ENCODE measurements at places on chromosomes 4 and X. TPM values are rescaled to one million over a fixed set of nuclear protein-coding genes. Genes with fewer than 3 reads are reported as not detected.

DNA sequence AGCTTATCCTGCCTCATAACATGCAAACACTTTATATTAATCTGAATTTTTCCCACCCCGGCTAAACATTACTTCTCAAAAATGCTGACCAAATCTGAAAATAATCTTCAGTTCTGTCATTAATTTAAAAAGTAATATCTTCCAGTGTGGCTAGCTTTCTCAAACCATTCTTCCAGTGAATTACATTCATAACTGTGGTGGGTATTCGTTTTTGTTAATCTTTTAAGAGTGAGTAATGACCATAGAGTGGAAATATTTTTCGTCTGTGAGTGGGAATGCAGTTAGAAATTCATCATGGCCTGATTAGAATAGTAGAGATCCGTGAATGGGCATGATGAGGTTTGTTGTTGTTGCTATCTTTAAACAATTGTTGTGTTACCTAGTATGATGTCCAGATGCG is 138.6 kb upstream of the SFRP2 start:
- H3K4me3 ChIP-seq = no peak overlapping the region
- no peak for DNase-seq
- peaks cover 18% of the 10 kb centered on the region for H3K27me3 ChIP-seq
- no peaks in the 10 kb centered on the region for H3K36me3 ChIP-seq
- H3K4me1 ChIP-seq = no peaks in the 10 kb centered on the region

DNA sequence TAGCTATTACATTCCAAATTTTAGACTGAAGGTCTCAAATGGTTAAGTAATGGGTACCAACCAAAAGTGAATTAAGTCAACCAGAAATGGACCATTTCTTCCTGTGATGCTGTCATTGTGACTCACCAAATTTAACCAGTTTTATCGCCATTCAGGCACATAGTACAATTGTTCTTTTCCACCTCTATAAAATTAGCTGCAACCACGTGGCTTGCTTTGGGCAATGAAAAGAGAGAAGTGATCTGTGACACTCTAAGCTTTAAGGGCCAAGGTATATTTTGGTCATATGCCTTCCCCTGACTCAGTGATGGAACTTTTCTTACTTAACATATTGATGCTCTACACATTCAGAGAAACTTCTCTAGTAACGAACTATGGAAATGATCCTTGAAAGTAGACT is 20.3 kb upstream of the PHF8 start:
- no peaks in the 10 kb centered on the region for H3K27me3 ChIP-seq
- no peaks in the 10 kb centered on the region for H3K4me1 ChIP-seq
- no peak for DNase-seq
- no peak overlapping the region for H3K27ac ChIP-seq
- no peaks in the 10 kb centered on the region for H3K36me3 ChIP-seq

DGKK gene
- total RNA-seq = not detected

- peaks cover 50% of the 10 kb centered on the region for H3K4me1 ChIP-seq
- H3K27ac ChIP-seq = no peak overlapping the region
- H3K36me3 ChIP-seq = peaks cover 3% of the 10 kb centered on the region
- H3K4me3 ChIP-seq = peak overlapping the region; percentile 24
- no peak for DNase-seq
- no peaks in the 10 kb centered on the region for H3K27me3 ChIP-seq
These were observed 82.4 kb downstream of the NR3C2 start for GRCh38 chr4:148359769-148360168.

UBQLN2 gene
- total RNA-seq = 33.0 TPM

DNA sequence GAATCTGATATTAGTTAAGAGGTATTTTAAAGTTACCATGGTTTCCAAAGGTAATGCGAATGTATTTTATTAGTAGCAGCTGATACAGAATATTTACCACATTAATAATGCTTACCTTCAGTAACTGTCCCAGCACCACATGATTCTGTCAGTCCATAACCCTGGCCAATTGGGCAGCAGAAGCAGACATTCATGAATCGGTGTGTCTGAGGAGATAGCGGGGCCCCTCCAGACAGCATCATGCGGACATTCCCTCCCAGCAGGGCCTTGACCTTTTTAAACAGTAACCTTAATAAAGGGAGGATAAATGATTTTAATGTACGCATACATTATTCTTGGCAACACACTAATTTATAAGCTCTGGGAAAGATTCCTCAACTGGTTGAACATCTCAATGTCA is 43.0 kb upstream of the KCNE5 start:
- no peak overlapping the region for H3K4me3 ChIP-seq
- DNase-seq = no peak
- H3K27me3 ChIP-seq = no peaks in the 10 kb centered on the region
- H3K36me3 ChIP-seq = peaks cover 36% of the 10 kb centered on the region

DNA sequence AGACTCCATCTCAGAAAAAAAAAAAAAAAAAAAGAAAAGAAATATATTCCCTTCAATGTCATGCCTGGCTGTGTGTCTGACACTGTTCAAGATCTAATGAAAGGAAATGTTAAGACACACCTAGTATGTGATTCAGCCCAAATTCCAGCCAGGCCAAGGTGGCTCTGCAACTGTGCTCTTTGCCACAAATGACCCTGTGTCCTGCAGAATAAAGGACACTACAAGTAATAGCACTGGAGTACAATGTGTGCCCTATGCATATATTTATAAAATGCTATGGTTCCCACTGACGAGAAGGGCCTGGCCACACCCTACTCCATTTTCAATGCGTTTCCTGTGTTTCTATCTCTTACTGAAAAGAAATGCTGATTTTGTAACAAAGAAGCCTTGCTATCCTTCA is 98.0 kb upstream of the SORBS2 start:
- H3K4me3 ChIP-seq = no peak overlapping the region
- no peak for DNase-seq
- no peaks in the 10 kb centered on the region for H3K36me3 ChIP-seq
- no peaks in the 10 kb centered on the region for H3K27me3 ChIP-seq
- no peak overlapping the region for H3K27ac ChIP-seq

GRCh38 chr4:87950936-87951511 is 24.5 kb upstream of the SPP1 start:
- no peaks in the 10 kb centered on the region for H3K4me1 ChIP-seq
- DNase-seq = no peak
- no peak overlapping the region for H3K27ac ChIP-seq
- peaks cover 2% of the 10 kb centered on the region for H3K27me3 ChIP-seq

DNA sequence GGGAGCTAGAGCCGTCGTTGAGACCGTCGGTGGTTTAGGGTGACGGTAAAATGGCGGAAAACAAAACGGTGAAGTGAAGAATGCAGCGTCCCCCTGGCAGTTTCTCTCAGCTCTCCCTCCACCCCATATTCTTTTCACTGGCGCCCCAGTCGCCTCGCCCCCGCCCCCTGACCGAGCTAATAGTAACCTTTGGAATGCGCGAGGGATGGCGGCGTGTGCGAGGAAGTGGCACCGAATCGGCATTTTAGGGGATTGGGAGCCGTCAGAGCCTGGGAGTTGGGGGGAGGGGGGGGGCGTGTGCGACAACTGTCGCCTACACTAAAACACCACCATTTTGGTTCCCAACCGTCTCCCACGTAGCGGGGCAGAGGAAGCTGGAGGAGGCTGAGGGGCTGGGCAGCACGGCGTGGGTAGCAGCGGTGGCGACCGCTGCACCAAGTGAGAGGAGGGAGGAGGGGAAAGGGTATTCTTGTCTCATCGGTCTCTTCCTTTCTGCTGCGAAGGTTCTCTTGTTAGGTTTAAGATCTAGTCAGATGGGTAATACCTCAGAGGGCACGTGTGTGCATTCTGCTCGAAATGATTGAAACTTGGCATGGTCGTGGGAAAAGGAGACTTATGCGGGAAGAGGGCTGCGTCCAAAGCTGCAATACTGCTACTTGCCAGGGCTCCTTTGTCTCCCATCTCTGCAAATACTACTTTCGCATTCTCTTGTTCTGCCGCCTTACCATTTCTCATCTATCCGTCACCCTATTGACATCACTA is 840 bp downstream of the ZNF711 start:
- peak overlapping the region; percentile 88 for H3K4me3 ChIP-seq
- H3K4me1 ChIP-seq = peaks cover 4% of the 10 kb centered on the region
- peaks cover 9% of the 10 kb centered on the region for H3K27me3 ChIP-seq
- peak overlapping the region; percentile 81 for H3K27ac ChIP-seq

GRCh38 chr4:76504613-76505465 is 69.8 kb downstream of the SHROOM3 start:
- DNase-seq = no peak
- no peaks in the 10 kb centered on the region for H3K4me1 ChIP-seq
- H3K27ac ChIP-seq = no peak overlapping the region
- H3K36me3 ChIP-seq = no peaks in the 10 kb centered on the region

DNA sequence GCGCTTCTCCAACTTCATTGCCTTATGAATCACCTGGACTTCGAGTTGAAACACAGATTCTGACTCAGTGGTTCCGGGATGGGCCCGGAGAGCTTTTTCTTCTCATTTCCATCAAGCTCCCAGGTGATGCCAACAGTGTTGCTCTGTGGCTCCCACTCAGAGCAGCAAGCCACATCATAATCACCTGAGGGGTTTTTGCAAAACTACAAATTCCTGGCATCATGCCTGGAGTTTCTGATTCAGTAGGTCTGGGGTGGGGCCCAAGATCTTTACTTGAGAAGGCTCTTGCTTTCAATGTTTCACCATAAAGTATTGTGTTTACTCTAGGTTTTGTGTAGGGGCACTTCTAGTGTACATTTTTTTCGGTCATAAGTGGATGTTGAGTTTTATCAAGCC is 7.0 kb downstream of the MTM1 start:
- H3K36me3 ChIP-seq = peaks cover 3% of the 10 kb centered on the region
- peaks cover 84% of the 10 kb centered on the region for H3K4me1 ChIP-seq
- H3K27me3 ChIP-seq = no peaks in the 10 kb centered on the region
- peak overlapping the region; percentile 71 for H3K4me3 ChIP-seq

- DNase-seq = no peak
- no peak overlapping the region for H3K4me3 ChIP-seq
- no peak overlapping the region for H3K27ac ChIP-seq
- no peaks in the 10 kb centered on the region for H3K4me1 ChIP-seq
- peaks cover 3% of the 10 kb centered on the region for H3K27me3 ChIP-seq
These were observed 163.7 kb downstream of the CORIN start for GRCh38 chr4:47674144-47674543.

SPANXA2 gene
- not detected for total RNA-seq

- H3K36me3 ChIP-seq = no peaks in the 10 kb centered on the region
- H3K27me3 ChIP-seq = no peaks in the 10 kb centered on the region
- no peak overlapping the region for H3K4me3 ChIP-seq
These were observed 74.6 kb upstream of the STOX2 start for GRCh38 chr4:183830438-183830985.

IBSP gene
- total RNA-seq = not detected

- H3K4me3 ChIP-seq = no peak overlapping the region
- no peak overlapping the region for H3K27ac ChIP-seq
- DNase-seq = peak; percentile 29
These were observed 43.0 kb downstream of the ENPEP start for GRCh38 chr4:110518889-110519490.

MFSD8 gene
- 14.2 TPM for total RNA-seq

GRCh38 chrX:109624641-109625616 is at the start of gene KCNE5:
KCNE5 (minus strand) TSS chrX:109625172; CDS start chrX:109625020, 152 bp downstream.
- H3K4me3 ChIP-seq = no peak within 1 kb of the TSS
- no peaks in the 10 kb centered on the region for H3K27me3 ChIP-seq
- no peaks in the 10 kb centered on the region for H3K36me3 ChIP-seq
- no peak within 1 kb of the TSS for H3K27ac ChIP-seq

POU4F2 gene
- not detected for total RNA-seq

DNA sequence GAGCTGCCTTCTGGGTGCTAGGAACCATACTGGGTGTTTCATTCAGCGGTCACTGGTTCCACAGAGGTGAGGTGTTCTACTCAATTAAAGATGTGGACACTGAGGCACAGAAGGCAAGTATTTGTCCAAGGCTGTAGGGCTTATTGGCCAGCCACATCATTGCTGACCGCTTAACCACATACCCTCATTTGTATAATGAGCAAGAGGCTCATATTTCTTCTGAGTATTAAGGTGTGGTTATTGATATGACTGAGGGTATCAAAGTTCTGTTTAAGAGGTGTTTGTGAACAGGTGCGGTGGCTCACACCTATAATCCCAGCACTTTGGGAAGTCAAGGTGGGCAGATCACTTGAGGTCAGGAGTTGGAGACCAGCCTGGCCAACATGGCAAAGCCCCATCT is 14.3 kb downstream of the RNF4 start:
- H3K36me3 ChIP-seq = peaks cover 30% of the 10 kb centered on the region
- DNase-seq = no peak
- H3K4me1 ChIP-seq = peaks cover 91% of the 10 kb centered on the region
- H3K27ac ChIP-seq = peak overlapping the region; percentile 84
- no peak overlapping the region for H3K4me3 ChIP-seq
- H3K27me3 ChIP-seq = no peaks in the 10 kb centered on the region

GRCh38 chr4:175560604-175561003 is 251.5 kb downstream of the GPM6A start:
- H3K4me1 ChIP-seq = no peaks in the 10 kb centered on the region
- DNase-seq = no peak
- H3K4me3 ChIP-seq = no peak overlapping the region
- H3K27me3 ChIP-seq = no peaks in the 10 kb centered on the region
- no peaks in the 10 kb centered on the region for H3K36me3 ChIP-seq

BRS3 gene
- total RNA-seq = not detected

GPR119 gene
- total RNA-seq = not detected

MAGEA8 gene
- not detected for total RNA-seq

- H3K27me3 ChIP-seq = no peaks in the 10 kb centered on the region
- peak overlapping the region; percentile 81 for H3K27ac ChIP-seq
- H3K4me3 ChIP-seq = no peak overlapping the region
- no peak for DNase-seq
- peaks cover 37% of the 10 kb centered on the region for H3K4me1 ChIP-seq
- H3K36me3 ChIP-seq = no peaks in the 10 kb centered on the region
These were observed 139.7 kb downstream of the ELOVL6 start for GRCh38 chr4:110058677-110059076.

- no peak for DNase-seq
- no peak overlapping the region for H3K4me3 ChIP-seq
- H3K27me3 ChIP-seq = no peaks in the 10 kb centered on the region
These were observed 204.9 kb upstream of the PPARGC1A start for GRCh38 chr4:24094726-24095125.

- no peak overlapping the region for H3K4me3 ChIP-seq
- H3K27me3 ChIP-seq = no peaks in the 10 kb centered on the region
- H3K36me3 ChIP-seq = no peaks in the 10 kb centered on the region
These were observed 834.6 kb upstream of the AMOT start for GRCh38 chrX:113675278-113675677.

GRCh38 chr4:56698329-56698728 is 17.2 kb upstream of the HOPX start:
- H3K36me3 ChIP-seq = no peaks in the 10 kb centered on the region
- no peak for DNase-seq
- no peak overlapping the region for H3K4me3 ChIP-seq
- H3K27ac ChIP-seq = no peak overlapping the region
- no peaks in the 10 kb centered on the region for H3K4me1 ChIP-seq
- H3K27me3 ChIP-seq = no peaks in the 10 kb centered on the region

- H3K4me1 ChIP-seq = no peaks in the 10 kb centered on the region
- H3K36me3 ChIP-seq = no peaks in the 10 kb centered on the region
These were observed 136.2 kb downstream of the EVC2 start for GRCh38 chr4:5572114-5572513.

GRCh38 chrX:9122519-9123245 is 88.8 kb upstream of the FAM9B start:
- H3K36me3 ChIP-seq = no peaks in the 10 kb centered on the region
- no peak overlapping the region for H3K4me3 ChIP-seq
- H3K27me3 ChIP-seq = no peaks in the 10 kb centered on the region
- DNase-seq = no peak
- no peaks in the 10 kb centered on the region for H3K4me1 ChIP-seq

FAT1 gene
- total RNA-seq = not detected
